ENCODE measurements at places on chromosomes 7 and 10.
A peak's percentile ranks its signal among the peaks of the same experiment; 100 is the strongest.

- no peak for DNase-seq
These were observed 503.8 kb downstream of the TCERG1L start for GRCh38 chr10:130807721-130808120.

- no peak for DNase-seq
These were observed 274.7 kb upstream of the HGF start for GRCh38 chr7:82044497-82045080.

GRCh38 chr7:17709599-17709998 is 230.7 kb downstream of the SNX13 start:
- no peak for DNase-seq

DNA sequence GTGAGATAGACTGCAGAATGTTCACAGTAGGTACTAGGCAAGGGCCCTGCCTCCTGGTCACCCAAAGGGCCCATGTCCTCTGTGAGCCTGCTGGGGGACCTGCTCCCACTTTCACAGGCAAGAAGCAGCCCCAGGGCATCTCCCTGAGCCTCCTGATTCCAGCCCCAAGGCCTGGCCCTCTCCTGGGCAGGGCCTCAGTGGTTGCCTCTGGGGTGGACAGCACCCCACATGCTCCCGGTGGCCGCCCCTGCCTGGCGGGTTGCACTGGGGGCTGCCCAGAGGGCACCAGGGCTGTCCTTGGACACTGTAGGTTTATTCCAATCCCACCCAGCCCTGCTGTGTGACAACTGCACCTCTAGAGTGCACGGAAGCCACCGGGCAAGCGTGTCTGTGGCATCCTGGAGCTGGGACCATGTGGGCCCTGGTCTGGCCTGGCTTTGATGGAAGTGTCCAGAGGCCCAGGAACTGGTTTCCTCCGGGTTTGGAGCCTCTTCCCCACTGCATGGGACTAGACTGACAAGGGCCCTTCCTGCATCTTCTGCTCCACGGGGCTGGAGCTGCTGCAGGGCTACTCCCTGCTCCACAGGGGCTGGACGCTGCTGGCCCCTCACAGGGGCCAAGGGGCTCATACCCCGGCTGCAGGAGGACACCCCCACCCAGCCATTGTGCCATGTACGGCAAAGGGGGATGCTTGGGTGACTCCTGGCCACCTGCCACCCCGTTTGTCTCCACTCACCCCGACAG is 25.0 kb upstream of the SYCE1 start:
- no peak for DNase-seq

GRCh38 chr7:30660331-30661255 is 21.7 kb downstream of the CRHR2 start:
- DNase-seq = no peak

GRCh38 chr10:91061608-91062007 is 140.7 kb upstream of the ANKRD1 start:
- DNase-seq = no peak

GRCh38 chr10:74704629-74705357 is 121.6 kb upstream of the KAT6B start:
- DNase-seq = peak; percentile 40

GRCh38 chr7:133020496-133020895 is 61.4 kb downstream of the CHCHD3 start:
- no peak for DNase-seq

GRCh38 chr7:24505968-24506367 is 67.3 kb upstream of the PALS2 start:
- no peak for DNase-seq

- DNase-seq = no peak
These were observed 102.2 kb downstream of the ZNF92 start for GRCh38 chr7:65475734-65476319.

- DNase-seq = no peak
These were observed 469.8 kb downstream of the GLRX3 start for GRCh38 chr10:130606001-130606405.

DNA sequence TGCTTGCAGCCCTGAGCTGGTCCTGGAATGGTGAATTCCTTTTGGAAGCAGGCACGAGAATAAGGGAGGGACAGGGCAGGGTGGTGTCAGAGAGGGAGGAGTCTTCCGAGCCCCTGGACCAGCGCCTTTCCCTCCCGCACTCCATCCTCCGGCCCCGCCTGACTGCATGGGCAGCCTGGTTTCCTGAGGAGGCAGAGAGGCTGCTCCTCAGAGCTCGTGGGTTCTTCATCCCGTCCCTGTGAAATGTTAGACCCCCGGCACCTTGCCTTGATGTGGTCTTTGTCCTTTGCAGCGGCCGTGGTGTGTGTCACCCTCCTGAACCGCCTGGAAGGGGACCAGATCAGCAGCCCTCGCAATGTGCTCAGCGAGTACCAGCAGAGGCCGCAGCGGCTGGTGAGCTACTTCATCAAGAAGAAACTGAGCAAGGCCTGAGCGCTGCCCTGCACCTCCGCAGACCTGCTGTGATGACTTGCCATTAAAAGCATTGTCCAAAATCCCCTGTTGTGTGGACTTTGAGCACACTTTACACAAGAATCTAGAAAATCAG is 18.9 kb downstream of the UPP1 start:
- DNase-seq = no peak

DNA sequence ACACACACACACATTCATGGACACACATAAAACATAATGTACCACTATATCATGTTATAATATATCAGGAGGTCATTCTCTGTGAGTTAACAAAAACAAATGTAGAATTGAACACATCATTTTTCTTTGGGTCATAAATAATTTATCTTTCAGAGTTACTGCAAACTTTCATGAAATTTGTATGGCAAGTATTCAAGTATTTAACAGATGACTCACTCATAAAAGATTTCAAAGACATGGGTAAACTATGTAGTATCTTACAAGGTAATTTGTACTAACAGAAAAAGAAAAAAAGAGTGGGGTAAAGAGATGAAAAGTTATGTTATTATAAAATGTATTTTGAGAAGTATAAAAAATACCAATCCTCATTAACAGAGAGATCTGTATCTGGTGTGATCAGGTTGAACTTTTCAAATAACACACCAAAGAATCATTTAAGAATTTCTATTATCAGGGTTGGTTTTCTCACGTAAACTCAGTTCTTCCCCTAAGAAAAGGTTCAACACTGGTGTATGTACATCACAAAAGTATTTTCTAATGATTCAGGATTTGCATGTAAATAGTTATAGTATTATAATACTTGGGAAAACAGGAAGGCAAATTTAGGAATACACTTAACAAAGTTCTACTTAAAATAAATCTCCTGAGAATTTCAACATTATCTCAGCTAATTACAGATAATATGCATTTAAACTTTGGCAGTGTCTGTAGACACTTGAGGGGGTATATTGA is 933.1 kb upstream of the LRRN3 start:
- no peak for DNase-seq

- DNase-seq = no peak
These were observed 31.0 kb upstream of the NUB1 start for GRCh38 chr7:151310578-151310977.

- DNase-seq = no peak
These were observed 99.6 kb downstream of the JAZF1 start for GRCh38 chr7:28081016-28081415.

DNA sequence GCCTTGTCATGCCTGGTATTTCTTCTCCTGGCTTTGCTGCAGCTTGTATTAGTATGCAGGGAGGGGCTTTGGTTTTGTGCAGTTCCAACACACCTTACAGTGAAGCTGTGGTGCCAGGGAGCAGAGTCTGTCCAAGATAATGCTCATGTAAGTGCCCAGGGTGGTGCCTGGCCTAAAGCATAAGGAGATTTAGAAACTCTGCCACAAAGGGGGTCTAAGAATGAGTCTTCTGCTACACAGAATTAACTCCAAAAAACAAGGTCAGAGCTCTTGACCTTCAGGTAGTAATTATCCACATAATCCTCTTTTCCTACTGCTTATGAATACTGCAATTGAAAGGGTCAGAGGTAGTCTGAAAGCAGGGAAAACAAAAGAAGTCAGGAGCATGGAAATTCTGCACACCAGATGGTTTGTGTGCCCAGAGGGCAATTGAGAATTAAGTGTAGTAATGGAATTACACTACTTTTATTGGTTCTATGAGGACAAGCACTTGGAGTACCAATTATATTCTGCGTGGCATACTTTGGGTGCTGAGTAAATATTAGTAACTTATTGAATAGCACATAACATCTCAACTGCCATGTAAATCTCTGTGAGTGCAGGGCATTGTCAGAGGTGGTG is 121.5 kb downstream of the KAT6B start:
- DNase-seq = no peak

Measured in glutamatergic neuron (in vitro differentiated cells).